ENCODE measurements at places on chromosomes 2 and 18.
A peak's percentile ranks its signal among the peaks of the same experiment; 100 is the strongest.

DNA sequence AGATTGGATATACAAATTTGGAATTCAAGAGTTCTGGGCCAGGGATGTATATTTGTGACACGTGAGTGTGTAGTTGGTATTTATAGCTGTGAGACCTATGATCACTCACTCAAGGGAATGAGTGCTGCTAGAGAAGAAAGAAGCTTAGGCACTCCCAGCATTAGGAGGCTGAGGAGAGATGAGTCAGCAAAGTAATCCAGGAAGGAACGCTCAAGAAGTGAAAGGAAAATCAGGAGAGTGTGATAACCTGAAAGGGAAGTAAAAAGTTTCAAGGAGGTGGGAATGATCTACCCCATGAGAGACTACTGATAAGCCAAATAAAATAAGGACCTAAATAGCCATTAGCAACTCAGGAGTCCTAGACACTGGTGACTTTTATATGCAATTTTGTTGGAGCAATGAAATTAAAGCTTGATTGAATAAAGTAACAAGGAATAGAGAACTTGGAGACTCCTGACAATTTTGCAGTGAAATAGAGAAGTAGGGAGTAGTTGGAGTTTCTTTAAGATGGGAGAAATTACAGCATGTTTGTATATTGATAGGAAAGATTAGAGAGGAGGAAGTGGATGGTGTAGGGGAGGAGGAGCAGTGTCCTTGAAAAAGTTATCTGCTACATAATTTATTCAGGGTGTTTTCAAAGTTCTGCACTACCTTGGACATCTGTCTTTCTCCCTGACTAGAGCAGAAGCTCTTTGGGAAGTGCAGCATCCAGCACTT is 89.9 kb downstream of the UBE2E3 start:
- peak; percentile 76 for DNase-seq

DNA sequence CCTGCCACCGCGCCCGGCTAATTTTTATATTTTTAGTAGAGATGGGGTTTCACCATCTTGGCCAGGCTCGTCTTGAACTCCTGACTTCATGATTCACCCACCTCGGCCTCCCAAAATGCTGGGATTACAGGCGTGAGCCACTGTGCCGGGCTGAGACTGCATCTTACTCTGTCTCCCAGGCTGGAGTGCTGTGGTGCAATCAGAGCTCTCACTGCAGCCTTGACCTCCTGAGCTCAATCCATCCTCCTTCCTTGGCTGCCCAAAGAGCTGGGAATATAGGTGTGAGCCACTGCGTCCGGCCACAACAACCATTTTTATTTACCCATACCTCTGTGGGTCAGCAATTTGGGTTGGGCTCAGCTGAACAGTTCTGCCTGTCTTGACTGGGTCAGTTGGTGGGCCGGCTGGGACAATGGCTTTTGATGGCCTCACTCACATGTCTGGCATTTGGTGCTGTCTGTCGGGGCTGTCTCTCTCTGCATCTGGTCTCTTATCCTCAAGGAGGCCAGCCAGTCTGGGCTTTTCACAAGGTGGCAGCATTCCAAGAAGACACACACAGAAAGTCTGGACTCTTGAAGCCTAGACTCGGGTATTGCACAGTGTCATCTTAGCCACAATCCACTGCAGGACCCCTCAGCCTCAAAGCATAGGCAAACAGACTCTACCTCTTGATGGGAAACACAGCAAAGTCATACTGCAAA is 116.8 kb upstream of the GATA6 start:
- DNase-seq: no peak

GRCh38 chr2:43906448-43907109 is 67.8 kb downstream of the ABCG8 start:
- DNase-seq: no peak

GRCh38 chr18:57353940-57354461 is 1.6 kb downstream of the ST8SIA3 start:
- DNase-seq: peak; percentile 49

DNA sequence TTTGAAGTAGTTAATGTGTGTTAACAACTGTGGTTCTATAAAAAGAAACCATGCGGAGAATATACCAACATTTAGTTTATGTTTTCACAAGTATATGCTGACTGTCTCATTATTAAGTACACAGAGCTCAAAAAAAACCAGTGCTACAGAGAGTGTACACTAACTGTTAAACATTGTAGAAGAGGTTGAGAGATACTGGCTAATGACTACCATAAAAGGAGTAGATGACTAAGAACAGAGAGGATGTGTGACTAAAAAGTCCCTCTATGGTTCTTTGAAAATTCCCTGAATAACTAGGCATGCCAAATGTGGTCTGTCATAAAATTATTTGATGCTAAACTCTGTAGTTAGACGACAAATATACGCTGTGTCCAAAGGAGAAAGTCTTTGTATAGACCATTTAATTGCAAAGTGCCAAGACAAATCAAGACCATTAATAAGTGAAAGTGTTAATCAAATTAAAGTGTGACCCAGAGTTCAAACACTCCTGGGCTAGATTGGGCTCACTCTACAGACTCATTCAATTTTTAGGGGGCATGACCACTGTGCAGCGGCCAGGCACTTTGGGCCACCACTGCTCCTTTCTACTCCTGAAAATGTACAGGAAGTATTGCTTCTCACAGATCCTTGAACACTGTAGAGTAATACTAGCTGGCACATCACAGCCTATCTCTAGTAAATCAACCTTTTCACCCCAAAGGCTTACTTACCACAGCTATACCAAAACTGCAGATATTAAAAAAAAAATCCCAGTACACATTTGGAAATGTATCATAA is 45.1 kb upstream of the SERTAD2 start:
- peak; percentile 91 for DNase-seq

DNA sequence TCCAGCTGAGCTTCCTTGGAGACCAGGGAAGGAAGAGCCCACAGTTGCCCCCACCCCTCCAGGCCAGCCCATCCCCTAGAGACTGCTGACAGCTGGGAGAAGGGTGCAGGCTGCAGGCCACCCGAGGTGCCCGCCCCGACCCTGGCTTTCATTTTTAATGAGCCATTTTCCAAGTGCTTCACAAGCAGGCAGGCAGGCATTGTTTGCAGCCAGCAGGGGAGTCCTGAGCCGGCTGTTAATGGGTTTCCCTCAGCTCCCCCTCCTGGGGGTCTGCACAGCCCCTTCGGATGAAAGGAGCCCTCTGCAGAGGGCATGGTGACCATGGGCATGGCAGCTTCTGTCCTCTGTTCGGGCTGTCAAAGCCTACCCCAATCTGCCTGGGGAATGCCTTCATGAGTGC is 94.5 kb downstream of the ZBTB7C start:
- no peak for DNase-seq

DNA sequence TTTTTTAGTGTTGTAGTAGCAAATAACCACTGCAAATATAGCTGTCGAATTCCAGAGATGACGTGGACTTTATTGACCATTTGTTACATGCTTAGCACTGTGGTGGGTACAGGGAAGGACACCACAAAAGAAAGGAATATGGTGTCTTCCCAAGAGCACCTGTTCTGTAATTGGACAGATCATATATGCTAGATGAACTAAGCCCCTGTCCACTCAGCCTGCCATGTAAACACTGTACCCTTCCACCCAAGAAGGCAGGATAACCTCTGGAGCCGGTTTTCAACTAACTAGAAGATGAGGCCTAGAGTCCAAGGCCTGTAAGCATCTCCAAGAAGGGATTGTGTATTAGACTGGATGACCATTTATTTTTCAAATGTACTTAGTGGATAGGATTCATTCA is 44.1 kb downstream of the COX7A2L start:
- no peak for DNase-seq

- DNase-seq: no peak
Observed at GRCh38 chr18:68569936-68570335, 145.0 kb downstream of the TMX3 start.

DNA sequence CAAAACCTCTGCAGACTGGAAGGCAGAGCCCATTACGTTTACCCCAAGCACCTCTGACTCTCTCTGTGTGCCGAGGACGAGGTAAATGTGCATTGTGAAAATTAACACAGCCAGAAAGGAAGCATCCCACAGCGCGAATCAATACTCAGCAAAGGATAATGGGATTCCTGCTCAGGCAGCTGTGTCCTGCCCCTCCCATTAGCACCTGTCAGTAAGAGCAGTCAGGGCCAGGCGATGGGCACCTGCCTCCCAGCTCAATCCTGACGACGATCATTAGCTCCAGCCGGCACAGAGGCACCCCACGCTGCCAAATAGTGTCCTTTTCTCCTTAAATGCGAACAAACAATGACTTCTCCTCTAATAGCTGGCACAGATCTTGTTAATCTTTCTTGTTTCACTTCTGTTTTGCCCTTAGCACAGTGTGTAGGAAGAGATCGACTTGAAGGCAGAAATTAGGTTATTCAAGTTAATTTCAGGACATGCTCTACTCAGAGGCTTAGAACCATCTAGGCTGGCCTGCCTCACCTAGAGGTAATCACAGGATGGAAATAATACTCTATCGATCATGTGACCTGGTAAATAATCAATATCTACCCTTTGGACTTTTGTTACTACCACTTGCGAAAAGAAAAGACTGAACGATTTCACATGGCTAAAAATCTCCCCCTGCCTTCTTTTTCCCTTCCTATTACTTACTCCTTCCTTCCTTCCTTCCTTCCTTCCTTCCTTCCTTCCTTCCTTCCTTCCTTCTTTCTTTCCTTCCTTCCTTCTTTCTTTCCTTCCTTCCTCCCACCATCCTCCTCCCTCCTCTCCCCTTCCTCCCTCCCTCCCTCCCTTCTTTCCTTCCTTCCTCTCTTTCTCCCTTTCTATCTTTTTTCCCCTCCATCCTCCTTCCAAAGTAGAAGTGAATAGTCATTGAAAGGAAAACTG is 487.9 kb upstream of the ID2 start:
- no peak for DNase-seq

DNA sequence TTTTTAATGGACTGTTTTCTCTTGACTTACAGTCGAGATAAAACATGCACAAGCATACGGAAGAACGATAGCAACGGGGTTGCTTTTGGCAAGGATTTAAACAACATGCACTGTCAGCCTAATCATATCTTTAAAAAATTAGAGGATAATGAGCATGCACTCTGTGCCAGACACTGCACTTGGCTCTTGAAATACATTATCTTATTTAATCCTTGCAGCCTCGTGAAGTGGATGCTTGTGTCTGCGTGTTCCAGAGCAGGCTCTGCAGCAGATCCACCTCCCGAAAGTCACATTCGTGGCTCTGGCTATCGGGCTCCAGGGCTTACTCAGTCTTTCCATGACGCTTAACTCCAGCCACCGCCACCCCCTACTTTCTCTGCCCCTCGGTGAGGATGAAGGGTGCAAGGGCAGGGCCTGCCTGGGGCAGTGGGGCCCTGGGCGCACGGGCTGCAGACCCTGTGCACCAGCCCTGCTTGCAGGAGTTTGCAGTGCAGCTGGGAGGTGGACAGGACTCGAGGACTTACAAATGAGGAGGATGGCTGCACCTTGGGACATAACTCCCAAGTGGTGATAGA is 61.7 kb downstream of the ACKR3 start:
- DNase-seq: no peak

- DNase-seq: no peak
Observed at GRCh38 chr2:128366713-128367511, 48.2 kb upstream of the HS6ST1 start.

DNA sequence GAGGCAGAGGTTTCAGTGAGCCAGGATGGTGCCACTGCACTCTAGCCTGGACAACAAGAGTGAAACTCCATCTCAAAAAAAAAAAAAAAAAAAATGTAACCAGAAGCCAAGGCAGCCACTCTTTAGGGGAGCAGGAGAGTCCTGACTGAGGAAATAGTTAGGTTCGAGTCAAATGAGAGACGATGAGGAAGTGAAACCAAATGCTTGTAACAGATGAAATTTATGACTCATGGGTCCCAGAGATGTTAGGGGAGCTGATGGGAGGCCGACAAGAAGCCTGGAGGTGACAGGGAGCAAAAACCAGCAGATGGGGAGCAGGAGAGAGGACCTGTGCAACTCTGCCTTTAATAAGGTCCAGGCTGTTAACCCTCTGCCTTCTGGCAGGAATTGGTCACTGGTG is 756.1 kb upstream of the DDX18 start:
- DNase-seq: no peak

DNA sequence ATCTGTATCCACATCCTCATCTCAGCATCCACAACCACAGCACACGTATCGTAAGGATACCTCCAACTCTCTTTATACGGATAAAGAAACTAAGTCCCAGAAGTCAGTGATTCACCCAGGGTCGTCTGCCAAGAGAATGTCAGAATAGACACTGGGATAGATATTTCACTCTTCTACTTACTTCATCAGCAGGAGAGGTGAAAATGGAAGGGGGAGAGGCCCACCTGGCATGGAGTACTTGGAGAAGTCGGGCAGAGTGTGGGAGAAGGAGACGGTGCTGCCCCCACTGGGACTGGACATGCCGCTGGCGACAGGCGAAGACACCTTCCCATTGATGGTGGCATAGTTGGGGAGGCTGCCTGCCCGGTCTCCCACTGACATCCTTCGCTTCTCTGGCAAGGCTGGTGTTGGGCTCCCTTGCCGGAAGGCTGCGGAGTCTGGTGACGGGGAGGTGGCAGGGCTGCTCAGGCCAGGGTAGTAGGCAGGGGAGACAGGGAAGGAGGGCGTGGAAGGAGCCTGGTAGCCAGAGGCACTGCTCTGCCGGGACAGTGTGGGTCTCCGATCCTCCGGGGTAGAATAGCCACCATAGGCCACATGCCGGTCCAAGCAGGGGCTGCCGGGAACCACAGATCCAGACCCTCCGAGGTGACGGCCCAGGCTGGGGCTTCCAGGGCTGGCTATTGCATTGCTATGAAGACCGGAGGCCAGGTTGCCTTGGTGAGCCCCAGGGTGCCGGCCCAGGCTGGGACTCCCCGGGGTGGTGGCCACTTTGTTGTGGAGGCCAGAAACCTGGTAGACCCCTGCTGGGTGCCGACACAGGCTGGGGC is 185.1 kb downstream of the TNS1 start:
- no peak for DNase-seq

DNA sequence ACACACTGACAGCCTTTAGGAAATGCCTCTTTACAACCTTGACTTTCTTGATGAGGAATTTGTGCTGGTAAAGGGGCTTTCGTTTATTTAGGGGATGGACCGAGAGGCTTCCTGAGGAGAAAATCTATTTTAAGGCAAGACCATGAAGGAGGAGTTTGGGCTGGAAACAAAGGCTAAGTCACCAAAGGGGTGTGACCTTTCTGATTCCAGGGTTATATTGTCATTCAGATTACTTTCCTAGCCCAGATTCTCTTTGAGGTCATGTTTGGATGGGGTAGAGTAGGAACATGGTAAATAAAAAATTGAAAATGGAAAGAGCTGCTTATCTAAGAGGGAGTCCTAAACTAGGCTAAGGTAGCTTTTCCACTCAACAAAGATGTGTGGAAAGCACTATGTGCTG is 77.1 kb upstream of the UGP2 start:
- no peak for DNase-seq
